ENCODE measurements at places on chromosomes 2 and 18.

- no peak for DNase-seq
These were observed 227.5 kb downstream of the MTX2 start for GRCh38 chr2:176496761-176497160.

DNA sequence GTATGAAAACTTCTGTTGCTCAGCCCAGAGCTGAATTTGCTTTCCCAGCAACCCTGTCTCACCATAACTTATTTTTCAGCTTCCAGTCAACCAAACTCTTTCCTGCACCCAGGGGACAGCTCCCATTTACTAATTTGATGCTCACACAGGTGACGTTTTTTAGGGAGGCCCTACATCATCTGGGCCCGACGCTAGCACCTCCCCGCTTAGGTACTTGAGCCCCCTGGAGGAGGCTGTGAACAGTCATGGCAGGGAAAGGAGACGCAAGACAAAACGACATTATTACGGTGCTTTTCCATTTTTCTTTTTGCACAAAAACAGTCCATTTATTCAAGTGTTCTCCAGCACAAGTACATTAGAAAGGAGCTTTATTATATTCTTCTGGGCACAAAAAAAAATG, 59.2 kb upstream of the POMC start:
- no peak for DNase-seq

GRCh38 chr2:171081649-171082111, 79.0 kb downstream of the TLK1 start:
- DNase-seq = peak; percentile 10

GRCh38 chr2:192190474-192190873, 4.3 kb downstream of the TMEFF2 start:
- no peak for DNase-seq

- no peak for DNase-seq
These were observed 113.0 kb upstream of the SLC1A4 start for GRCh38 chr2:64876137-64876647.
